Fibroblast of skin of back (primary cell): ENCODE measurements at places on chromosomes 2 and 18.

GRCh38 chr2:231769170-231770136 is 11.6 kb downstream of the PDE6D start:
- DNase-seq, result no peak

DNA sequence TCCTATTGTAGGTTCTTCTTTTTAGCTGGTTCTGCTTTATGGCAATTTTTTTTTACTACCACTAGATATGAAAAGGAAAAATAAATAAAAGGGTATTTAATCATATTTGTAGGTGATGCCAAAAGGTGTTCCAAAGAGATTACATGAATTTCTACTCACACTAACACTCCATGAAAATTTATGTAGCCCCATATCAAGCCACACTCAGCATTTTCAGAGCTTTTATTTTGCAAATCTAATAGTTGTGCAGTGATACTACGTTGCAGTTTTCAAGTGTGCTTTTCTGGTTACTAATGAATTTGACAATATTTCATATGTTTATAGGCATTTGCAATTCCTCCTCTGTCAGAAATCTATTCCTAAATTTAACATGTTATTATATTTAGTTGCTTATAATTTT is 363.9 kb upstream of the TMEFF2 start:
- no peak for DNase-seq

GRCh38 chr18:51813740-51814139 is 526.3 kb upstream of the DCC start:
- DNase-seq, result no peak

DNA sequence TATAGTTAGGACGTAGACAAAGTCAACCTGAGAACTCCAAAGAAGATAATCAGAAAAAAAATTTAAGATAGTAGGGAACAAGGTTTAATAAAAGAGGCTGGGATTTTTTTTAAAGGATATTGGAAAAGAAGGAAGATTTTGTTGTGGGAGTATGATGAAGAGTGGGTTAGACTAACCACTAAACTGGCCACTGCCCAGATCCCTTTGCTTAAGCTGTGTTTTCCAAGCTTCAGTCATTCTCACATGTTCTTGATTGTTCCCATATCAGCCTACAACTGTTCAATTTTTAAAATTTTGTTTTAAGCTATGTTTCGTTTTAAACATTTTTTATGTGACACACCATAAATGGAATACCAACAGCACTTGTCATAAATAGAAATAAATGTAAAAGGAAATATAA is 284.5 kb upstream of the MMADHC start:
- DNase-seq, result no peak

GRCh38 chr2:68749345-68749744 is 14.7 kb downstream of the ARHGAP25 start:
- no peak for DNase-seq

DNA sequence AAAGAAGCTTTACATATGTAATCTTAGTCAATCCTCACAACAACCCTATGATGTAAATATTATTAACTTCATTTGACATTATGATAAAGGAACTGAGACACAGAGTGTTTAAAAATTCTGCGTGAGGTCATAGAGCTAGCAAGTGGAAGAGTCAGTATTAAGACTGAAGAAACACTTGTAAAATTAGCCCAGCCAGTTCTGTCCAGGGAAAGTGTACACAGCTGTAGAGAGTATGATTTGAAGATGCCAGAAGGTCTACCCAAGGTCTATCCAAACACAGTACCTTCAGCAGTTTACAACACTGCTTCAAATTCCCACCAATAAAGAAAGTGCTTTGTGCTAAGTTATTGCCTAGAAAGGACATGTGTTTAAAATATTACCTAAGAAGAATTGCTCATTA is 51.7 kb upstream of the ITPRID2 start:
- no peak for DNase-seq

- DNase-seq, result no peak
Observed at GRCh38 chr18:6589923-6590322, 139.6 kb upstream of the ARHGAP28 start.

- DNase-seq, result no peak
Observed at GRCh38 chr18:24846138-24846537, 385.7 kb downstream of the HRH4 start.

DNA sequence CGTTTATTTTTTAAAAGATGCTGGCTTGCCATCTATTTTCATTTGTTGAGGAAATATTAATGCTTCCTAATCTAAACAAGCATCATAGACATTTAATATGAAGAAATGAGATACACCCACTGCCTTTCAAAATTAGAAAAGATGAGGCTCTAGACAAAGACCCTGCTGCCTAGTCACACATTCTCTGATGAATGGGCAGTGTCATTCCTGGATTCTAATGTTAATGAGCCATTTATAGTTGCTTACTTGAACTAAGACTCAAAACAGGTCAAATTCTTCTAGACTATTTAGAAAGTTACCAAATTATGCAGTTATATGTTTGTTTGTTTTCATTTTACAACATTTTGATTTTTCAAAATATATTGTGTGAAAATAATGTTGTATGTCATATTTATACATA is 237.6 kb downstream of the CDH7 start:
- no peak for DNase-seq

DNA sequence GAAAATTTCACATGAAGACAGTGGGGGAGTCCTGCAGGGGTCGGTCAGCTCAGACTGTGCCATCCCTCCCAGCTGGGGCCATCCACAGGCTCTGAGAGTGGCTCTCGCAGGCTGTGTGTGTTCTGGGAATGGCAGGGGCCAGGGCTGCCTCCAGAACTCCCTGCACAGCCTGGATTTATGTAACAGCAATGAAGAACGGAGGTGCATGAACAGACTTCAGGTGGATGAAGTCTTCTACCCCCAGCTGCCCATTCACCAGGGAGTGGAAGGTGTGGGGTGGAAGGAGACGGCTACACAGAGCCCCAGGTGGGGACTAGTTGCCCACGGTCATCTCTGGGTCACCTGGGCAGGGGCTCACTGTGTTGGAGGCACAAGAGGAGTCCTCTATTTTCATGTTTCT is 56.1 kb upstream of the HDAC4 start:
- no peak for DNase-seq

- DNase-seq, result no peak
Observed at GRCh38 chr2:111219285-111219684, 98.6 kb downstream of the BCL2L11 start.

GRCh38 chr18:11391661-11392060 is 217.7 kb upstream of the SLC35G4 start:
- no peak for DNase-seq

DNA sequence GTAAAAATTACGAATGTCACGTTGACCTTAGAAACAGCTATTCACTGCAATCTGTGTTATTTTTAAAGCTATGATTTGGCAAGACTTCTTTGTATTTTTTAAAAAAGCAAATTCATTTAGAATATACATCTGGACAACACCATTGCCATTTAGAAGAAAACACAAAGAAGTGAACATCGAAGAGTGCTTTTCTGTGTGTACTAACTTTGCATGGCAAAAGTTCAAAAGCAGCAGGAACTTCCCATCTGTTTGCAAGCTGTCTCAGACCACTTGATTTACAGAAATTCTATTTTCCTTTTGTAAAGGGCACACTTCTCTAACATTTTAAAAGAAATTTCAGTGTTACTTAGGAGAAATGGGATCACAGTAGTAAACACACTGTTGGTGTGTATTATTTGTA is 145.9 kb downstream of the CALCRL start:
- no peak for DNase-seq

DNA sequence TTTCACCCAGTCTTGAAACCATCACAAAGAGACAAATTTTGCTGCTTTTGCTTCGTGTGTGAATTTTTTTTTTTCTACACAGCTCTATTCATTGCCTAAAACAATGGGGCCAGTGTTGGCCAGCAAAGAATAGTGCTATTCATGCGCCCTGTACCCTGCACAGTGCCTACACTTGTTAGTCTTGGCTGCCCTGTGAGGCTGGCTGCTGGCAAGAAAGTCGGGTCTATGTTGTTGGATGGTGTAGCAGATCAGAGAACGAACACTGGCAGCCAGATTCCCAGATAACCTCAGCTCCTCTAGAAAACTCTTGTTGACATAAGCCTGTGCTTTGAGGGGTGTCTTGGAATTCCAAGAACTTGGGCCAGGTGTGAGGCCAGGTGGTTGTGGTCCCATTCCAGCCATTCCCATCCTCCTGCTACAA is 455.7 kb upstream of the TCF4 start:
- no peak for DNase-seq

DNA sequence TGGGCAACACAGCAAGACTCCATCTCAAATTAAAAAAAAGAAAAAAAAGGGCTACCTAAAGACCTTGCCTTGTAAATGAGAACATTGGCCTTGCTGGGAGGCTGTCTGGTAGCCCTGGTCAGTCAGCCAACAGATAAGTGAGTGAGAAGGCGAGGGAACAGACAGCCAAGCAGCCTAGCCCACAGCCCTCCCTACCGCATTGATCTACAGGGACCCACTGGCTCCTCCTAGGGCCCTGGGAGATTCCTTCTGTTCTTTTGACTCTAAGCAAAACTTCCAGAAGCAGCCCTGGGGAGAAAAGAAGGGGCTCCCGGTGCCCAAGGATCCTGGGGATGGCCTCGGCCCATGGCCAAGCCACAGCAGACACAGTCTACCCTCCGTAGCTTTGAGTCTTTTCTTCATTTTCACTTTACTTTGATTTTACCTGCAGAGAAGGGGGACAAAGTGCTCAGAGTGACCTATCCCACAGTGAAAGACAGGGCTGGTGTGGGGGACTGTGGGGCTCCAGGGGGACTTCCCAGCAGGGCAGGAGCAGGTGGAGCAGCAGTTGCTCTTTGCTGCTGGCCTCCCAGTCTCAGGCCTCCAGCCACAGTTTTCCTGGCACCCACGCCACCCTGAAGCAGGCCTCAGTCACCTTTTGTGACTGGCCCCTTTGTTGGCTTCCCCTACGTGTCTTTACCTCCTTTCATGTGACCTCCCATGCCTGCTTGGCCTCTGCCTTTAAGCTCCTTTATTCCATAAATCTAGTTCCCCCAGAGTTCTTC is 5.1 kb downstream of the CEP68 start:
- no peak for DNase-seq

- DNase-seq, result no peak
Observed at GRCh38 chr2:59761966-59762365, 791.5 kb downstream of the BCL11A start.

GRCh38 chr18:48399303-48400075 is 9.7 kb downstream of the ZBTB7C start:
- DNase-seq, result no peak

DNA sequence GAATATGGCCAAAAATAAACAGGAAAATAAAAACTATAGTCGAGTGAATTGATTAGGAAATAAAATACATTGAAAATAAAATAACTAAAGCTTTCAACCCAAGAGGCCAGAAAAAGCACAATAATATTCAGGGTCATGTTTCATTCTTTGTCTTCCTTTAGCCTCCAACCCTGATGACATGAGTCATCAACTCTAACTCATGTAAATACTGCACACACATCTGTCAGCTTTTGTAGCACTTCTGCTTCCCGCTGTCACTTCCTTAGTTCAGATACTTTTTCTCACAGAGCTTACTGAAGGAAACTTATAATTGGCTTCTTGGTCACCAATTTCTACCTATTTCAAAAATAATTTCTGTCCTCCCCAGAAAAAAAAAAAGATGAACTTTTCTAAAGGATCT is 112.8 kb downstream of the UPP2 start:
- DNase-seq, result peak; percentile 65

- peak; percentile 92 for DNase-seq
Observed at GRCh38 chr2:69652206-69652605, 8.7 kb upstream of the AAK1 start.

GRCh38 chr2:149064365-149064841 is 25.9 kb downstream of the LYPD6B start:
- peak; percentile 67 for DNase-seq

DNA sequence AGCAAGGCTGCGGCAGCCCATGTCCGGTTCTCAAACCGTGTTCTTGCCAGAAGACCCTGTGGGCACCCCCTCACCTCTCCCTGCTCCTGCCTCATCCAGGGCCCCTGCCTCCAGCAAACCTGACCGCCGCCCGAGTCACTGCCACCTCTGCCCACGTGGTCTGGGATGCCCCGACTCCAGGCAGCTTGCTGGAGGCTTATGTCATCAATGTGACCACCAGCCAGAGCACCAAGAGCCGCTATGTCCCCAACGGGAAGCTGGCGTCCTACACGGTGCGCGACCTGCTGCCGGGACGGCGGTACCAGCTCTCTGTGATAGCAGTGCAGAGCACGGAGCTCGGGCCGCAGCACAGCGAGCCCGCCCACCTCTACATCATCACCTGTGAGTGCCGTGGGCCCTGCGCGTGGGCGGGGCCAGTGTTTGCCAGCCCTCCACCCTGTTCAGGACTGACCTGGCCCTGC is 32.2 kb downstream of the MTERF4 start:
- no peak for DNase-seq

- DNase-seq, result no peak
Observed at GRCh38 chr2:173282795-173283545, 71.7 kb upstream of the CDCA7 start.

DNA sequence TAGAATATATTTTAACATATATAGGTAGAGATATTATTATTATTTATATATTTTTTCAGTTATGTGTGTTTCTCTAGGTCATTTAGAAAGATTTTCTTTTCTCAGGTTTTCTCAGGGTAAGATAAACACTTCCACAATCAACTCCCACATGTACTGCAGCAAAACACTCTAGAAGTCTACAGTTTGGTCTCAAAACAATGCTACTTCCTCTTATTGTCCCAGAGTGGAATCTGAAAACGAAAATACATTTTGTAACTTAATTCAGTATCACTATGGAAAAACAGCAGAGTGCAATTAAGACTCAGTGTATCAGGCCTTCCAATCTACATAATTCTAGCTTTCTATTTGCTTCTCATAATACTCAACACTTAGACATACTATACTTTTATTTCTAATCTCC is 190.1 kb upstream of the SLC35G4 start:
- DNase-seq, result no peak

- no peak for DNase-seq
Observed at GRCh38 chr2:149020432-149020851, 18.1 kb upstream of the LYPD6B start.

- DNase-seq, result peak; percentile 36
Observed at GRCh38 chr2:218852911-218853667, 6.5 kb upstream of the WNT6 start.

- DNase-seq, result no peak
Observed at GRCh38 chr18:23641937-23642666, 20.6 kb downstream of the ANKRD29 start.

DNA sequence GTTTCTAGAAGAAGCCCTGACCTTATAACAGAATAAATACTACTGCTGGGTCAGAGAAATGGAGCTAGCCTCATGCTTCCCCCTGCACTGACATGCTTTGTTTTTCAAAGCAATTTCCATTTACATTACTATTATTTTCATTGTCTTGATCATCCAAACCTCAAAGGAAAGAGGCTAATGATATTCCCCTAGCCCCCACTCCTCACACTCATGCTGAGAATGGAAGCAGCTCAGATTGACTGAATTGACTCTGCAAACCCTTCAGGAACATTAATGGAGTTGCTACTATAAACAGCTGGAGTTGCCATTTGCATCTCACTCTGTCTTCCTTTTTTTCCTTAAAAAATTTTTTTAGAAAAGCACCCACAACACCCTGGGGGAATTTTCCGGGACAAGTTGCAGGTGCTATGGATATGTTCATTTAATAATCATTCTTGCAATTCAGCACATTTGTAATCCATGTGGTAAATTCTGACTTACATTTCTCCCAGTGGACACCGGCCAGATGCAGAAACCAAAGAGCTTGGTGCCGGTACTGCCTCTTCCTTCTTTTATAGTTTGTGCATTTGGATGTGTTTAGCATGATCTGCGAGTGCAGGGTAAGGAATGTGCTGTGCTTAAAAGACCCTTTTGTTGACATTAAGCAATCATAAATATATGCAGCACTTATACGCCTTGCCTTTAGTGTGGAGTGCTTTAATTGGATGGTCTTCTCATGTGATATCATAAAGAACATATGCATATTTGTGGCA is 103.3 kb upstream of the OSR1 start:
- DNase-seq, result no peak
